ENCODE measurements at places on chromosomes 3 and 15.

GRCh38 chr3:107512108-107512507, 10.7 kb upstream of the BBX start:
- DNase-seq, result no peak

GRCh38 chr3:2513986-2514385, 415.3 kb downstream of the CNTN4 start:
- DNase-seq, result no peak

DNA sequence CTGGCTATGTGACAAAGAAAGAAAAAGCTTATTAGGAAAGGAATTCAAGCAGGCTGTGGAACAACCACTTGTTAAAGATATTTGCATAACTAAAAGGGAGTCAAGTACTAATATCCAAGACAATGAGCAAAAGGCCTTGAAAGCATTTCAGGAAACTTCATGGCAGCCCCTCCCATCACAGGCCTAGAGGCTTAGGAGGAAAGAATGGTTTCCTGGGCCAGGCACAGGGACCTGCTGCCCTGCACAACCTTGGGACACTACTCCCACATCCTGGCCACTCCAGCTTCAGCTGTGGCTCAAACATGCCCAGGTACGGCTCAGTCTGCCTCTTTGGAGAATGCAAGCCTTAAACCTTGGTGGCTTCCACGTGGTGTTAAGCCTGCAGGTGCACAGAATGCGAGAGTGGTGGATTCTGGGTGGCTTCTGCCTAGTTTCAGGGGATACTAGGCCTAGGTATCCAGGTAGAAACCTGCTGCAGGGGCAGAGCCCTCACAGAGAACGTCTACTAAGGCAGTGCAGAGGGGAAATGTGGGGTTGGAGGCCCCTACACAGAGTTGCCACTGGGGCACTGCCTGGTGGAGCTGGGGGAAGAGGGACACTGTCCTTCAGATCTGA, 121.6 kb downstream of the OPA1 start:
- no peak for DNase-seq

DNA sequence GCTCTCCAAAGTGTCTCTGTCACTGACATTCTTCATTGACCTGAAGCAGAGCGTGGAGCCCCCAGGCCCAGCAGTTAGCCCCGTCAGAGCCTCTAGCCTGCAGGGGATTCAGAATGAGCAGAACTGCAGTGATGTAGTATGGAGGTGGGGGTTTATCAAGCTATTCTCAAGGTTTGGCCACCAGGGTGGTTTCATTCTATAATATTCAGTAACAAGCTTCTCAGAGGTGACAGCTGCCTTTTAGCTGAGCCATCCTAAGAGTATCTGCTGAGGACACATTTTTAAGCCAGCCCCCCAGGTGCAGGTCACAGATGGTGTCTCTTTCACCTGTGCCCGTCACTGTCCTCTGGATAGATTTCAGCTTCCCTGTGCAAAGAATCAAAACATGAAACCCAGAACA, 31.9 kb downstream of the CMTM7 start:
- no peak for DNase-seq

DNA sequence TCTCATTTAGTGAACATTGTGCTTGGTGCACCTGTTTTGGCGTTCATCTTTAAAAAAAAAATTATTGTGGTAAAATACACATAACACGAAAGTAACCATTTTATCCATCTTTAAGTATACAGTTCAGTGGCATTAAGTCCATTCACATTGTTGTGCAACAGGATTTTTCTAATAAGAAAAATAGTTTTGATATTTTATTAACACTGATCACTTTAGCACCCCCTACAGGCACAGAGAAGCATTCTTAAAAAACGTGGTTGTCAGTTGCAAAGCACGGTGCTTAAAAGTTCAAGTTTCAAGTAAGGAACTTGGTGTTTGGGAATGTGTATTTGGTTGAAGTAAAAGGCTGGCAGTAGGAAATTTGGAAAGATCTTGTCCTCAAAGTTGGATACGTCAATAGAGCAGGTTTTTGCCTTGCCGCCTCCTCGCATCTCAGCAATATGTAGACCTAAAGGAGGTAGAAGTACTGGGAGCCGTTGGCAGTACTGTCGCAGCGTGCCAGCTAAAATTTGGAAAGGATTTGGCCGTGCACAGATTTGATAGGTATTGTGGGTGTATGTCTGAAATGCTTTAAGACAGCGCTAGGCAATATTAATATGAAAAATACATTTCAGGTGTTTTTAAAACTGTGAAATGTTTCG, 110.4 kb downstream of the LRRC28 start:
- no peak for DNase-seq

DNA sequence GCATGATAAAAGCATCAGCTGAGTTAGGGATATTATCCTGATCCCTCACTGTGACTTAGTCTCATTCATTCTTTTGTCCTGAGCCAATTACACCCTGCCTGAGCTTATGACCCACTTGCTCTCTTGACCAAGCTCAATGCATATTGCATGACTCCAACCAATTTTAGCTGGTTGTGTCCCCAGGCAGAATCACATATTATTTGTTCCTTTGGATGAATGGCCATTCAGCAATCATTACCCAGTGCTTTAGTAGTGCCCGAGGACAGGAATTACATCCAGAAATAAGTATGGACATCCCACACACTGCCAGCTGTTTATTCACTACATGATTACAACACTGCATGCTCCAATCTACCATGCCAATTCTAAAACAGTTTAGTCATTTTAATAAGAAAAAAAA, 322.5 kb downstream of the ZBBX start:
- DNase-seq, result peak; percentile 10

DNA sequence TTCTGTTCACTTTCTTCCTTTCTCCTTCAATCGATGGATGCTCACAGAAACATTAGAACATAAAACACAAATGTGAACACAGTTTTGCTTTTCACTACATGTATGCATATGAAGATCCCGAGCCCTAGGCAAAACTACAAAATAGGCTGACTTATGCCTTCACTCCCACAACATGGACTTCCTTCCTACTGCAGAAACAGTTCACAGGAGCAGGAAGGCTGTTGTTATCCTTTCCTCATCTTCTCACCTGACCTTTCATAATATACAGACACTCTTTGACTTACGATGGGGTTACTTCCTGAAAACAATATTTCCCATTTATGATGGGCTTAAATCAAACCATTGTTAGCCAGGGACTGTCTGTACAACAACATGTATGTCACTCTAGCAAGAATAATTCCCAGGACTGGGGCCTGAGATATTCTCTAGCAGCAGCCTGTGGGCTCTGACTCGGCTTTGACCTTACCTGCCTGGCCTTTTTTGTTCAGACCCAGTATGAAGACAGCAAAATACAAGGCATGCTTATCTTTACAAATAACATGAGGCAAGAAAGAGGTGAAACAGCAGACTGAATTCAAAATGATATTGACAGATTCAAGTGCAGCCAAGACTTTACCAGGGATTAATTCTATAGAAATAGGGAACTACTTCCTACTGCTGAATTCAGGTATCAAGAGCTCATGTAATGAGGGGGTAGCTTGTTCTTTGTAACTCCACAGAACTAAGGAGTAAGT, 51.8 kb upstream of the PLXND1 start:
- no peak for DNase-seq

DNA sequence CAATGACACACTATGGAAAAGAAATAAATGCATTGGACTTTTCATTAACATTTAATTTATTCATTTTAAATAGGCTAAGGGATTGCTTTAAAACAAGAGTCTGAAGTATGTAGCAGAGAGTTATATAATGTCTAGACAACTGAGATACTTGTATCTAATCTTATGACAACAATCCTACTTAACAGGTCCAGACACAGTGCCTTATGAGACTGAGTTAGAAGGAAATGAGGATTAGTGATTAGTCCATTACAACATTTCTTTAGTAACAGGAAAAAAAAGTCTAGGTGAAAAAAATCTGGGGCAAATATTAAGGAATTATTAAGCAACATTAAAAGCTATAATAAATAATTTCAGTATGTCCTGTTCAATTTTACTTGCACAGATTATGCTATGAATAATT, 140.6 kb downstream of the MEIS2 start:
- DNase-seq, result no peak

GRCh38 chr3:143811602-143812001, 36.7 kb downstream of the SLC9A9 start:
- DNase-seq, result no peak

DNA sequence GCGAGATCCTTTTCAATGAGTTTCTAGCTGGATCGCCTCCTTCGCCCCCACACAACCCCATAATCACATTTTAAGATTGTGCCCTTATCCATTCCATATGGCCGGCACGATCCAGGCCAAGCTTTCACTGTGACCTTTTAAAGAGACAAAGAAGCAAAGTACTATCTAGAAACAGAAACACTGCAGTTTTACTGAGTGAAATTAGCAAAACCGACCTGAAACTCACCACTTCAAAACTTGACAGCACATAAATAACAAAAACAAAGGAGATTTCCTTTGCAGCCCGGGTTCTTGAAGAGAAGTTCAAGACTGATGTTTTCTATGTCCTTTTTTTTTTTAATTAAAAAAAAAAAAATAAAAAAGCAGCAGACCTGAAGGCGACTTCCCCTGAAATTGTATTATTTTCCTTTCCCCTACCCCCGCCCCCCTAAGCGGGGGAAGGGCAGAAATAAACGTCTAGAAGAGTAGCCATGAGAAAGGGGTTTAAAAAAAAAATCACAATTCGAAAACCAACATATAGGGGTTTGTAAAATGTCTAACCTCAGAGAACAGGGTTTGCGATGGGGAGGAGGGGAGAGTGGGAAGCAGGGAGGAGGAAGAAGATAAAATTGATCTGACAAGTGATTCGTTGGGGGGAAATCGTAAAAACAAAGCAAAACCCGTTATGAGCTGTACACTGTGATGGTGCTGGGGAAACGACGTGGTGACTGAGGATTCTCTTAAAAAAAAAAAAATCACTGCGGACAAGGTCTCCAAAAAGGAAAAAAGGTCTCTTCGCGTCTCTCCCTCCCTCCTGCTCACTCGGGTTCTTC, 1.5 kb downstream of the SATB1 start:
- DNase-seq, result no peak

GRCh38 chr15:99545605-99546004, 20.2 kb upstream of the MEF2A start:
- DNase-seq, result no peak

DNA sequence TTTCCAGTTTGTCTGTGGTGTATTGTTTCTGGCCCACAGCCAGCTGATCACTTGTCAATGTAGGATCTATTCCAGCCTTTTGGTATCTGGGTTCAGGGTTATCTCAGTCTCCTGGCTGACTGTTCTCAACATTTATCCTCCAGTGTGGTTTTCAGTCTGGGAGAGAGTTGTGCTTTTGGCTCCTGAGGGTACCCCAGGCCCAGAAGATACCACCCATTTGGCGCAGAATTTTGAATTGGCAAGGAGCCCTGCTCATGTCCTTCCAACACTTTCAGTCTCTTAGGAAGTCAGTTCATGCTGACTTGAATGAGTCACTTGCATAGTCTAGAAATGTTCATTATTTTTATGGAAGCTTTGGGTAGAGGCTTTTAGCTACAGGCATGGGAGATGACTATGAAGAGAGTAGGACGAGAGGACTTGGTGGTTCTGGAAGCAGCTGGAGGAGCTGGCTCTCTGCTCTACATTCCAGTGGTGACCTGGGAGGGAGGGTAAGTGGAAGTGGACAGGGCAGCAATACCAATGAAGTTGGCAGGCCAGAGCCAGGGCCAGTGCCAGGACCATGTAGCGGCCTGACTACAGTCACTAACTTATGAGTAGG, 7.2 kb downstream of the POLR2H start:
- peak; percentile 48 for DNase-seq

- DNase-seq, result no peak
These were observed at the start of gene SEMA3G for GRCh38 chr3:52444860-52445793. SEMA3G (minus strand) TSS chr3:52445103; CDS start chr3:52445027, 76 bp downstream.

- DNase-seq, result no peak
These were observed 2.1 kb upstream of the GABRA5 start for GRCh38 chr15:26864664-26865191.

DNA sequence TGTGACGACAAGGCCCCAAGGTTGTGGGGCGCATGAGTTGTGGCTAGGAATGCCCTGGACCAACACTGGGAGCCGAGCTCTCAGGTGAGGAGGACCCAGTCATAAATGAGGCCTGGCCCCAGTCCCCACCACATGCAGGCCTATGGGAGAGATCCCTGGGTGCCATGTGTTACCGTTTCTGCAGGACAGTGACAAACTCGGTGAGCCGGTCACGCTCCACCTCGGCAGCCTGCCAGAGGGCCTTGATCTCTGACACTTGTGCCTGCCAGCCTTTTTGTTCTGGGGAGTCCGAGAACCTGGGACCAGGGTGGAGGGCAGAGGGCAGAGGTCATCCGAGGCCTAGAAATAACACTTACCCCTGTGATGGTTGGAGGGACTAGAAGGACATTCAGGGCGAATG, 27.7 kb upstream of the HHATL start:
- no peak for DNase-seq

- no peak for DNase-seq
These were observed 82.9 kb downstream of the THBS1 start for GRCh38 chr15:39663704-39664250.

DNA sequence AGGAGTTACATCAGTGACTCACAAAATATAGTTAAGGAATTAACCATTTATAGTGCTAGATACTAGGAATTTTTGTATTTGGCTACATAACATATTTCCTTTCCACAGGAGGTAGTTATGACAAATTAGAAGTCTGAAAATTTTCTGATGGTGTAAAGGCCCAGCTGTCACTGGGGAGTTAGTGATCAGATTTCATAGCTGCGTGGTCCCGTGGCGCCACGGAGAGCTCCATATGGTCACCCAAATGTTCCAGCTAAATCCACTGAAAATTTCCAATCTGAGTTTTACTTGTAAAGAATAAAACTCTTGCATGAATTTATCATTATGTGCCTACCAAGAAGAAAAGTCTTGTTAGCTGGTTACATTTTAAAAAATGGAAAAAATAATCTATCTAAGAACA, 368.9 kb upstream of the PLSCR5 start:
- peak; percentile 37 for DNase-seq

- DNase-seq, result no peak
These were observed 207.9 kb downstream of the ZIC1 start for GRCh38 chr3:147616998-147617619.

- DNase-seq, result no peak
These were observed 28.1 kb downstream of the CCNL1 start for GRCh38 chr3:157131861-157132260.

DNA sequence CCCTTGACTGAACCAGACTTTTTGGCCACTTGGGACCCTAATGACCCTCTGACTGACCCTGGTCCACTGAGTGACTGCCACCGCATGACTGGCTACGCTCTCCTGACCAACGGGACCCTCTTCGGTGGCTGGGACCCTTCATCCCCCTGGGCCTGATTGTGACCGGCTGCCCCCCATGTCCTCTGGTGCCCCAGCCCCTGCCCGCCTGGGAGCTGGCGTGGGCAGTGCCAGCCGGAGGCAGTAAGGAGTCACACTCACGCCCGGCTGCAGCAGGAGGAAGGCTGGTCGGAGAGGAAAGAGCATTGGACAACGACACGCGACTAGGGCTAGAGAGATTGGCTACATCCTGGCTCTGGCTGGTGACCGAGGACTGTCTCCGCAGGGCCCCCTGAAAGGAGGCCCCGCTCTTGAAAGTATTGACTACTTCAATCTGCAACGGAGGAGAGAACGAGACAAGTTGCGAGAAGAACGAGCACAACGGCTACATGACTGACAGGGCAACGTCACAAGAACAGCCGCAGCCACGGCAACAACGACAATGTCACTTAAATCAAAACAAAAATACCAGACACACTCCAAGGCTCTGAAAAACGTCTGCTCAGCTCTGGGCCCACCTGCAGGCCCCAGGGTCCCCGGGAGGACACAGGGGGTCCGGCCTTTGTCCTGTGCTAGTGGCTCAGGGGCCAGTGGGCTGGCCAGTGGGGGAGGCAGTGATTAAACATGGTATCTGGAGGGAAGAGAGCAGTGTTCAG, 15.1 kb upstream of the SEC13 start:
- no peak for DNase-seq

- no peak for DNase-seq
These were observed 183.7 kb downstream of the NTRK3 start for GRCh38 chr15:88072598-88073390.

- peak; percentile 69 for DNase-seq
These were observed 534.6 kb upstream of the ATP11B start for GRCh38 chr3:182258538-182259177.

Data from NCI-H446 treated with DMSO at 0.1 percent for 48 hours (cell line).